Foreskin keratinocyte (primary cell): ENCODE measurements at places on chromosomes 3 and 15. TPM values are rescaled to one million over a fixed set of nuclear protein-coding genes. Genes with fewer than 3 reads are reported as not detected.
A peak's percentile ranks its signal among the peaks of the same experiment; 100 is the strongest.

TIMP4 gene
- total RNA-seq, result 0.14 TPM in 1 of 2 replicates, not detected in the other

DNA sequence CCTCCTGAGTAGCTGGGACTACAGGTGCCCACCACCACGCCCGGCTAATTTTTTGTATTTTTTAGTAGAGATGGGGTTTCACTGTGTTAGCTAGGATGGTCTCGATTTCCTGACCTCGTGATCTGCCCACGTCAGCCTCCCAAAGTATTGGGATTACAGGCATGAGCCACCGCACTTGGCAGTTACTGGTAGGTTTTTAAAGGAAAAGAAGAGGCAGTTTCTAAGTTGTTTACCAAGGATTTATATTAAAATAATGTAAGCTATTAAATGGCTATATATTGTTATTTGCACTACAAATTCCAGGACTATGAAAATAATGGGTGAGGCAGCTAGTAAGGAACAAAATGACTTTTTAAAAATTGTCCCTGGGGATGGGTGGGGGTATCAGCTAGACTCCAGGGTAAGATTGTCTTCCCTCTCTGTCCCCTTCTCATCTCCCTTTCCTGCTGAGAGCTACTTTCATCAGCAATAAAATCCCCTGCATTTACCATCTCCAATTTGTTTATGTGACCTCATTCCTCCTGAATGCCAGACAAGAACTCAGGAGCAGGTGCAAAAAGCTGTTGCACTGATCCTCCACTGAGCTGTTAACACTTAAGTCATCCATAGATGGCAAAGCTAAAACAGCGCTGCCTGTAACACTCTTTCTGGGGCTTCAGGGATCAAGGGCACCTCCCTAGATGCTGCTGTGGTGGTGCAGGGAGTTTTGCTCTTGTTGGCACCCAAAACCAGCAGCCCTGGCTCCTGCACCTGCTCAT, 165.2 kb downstream of the ZPLD1 start:
- no peak for DNase-seq

- no peak for DNase-seq
These were observed 18.8 kb upstream of the CFAP161 start for GRCh38 chr15:81115054-81115939.

PTPN23 gene
- 16.0 and 18.0 TPM in 2 replicates for total RNA-seq

LHFPL4 gene
- not detected in 2 replicates for total RNA-seq

DNA sequence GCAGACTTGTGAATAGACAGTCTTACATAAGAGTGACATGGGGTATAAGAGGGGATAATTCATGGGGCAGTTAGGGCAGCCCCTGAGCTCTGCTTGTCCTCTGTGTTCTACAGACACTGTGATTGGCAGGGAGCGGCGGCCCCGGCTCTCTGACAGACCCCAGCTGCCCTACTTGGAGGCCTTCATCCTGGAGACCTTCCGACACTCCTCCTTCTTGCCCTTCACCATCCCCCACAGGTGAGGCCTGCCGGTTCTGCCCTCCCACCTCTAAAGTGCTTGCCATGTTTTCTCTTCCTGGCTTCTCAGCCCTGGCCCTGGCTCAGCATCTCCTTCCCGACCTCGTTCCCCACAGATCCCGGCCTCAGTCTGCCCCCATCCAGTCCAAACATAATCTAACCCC, 3.4 kb downstream of the CYP1A2 start:
- no peak for DNase-seq

FBXL22 gene
- 0.03 and 0.21 TPM in 2 replicates for total RNA-seq

- no peak for DNase-seq
These were observed 56.8 kb downstream of the PXYLP1 start for GRCh38 chr3:141288336-141288990.

- no peak for DNase-seq
These were observed 96.3 kb upstream of the ZBED2 start for GRCh38 chr3:111691293-111691909.

- DNase-seq, result no peak
These were observed 23.7 kb upstream of the PRTG start for GRCh38 chr15:55766676-55767075.

- no peak for DNase-seq
These were observed 117.7 kb downstream of the DNAJB8 start for GRCh38 chr3:128348805-128349531.

DNA sequence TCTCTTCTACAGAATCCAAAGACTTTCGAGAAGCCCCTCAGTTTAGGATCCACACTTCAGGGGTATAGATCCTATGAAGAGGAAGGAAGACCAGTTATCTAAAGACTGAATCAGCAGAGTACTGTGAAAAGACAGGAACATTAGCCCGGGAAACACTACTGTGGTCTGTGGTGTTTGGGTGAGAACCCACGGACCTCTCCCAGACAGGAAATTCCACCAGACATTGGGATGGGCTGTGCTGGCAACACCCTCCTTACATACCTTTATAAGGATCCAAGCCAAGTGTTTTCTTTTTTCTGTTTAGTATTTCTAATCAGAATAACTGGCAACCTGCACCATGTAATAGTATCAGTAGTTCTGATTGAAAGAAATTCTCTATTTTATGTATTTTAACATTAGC, 14.1 kb downstream of the TMEM207 start:
- no peak for DNase-seq

DNA sequence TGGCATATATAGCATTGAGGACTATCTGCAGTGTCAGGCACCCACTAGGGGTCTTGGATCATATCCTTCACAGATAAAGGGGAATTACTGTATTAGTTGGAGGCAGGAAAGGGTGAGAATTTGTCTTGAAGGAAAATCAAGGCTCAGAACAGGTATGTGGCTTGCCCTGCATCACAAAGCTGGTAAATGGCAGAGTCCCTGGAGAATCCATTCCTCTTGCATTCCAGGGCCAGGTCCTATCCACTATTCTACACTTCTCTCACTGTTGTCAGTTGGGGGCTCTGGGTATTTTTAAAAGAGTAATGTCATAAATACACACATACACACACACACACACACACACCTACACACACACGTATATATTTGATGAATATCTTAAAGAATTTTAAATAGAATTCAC, 19.8 kb upstream of the FGF12 start:
- no peak for DNase-seq

- DNase-seq, result peak; percentile 47
These were observed 163.6 kb downstream of the CTNNB1 start for GRCh38 chr3:41362638-41363559.

ST3GAL6 gene
- total RNA-seq, result 1.4 and 2.1 TPM in 2 replicates

DNA sequence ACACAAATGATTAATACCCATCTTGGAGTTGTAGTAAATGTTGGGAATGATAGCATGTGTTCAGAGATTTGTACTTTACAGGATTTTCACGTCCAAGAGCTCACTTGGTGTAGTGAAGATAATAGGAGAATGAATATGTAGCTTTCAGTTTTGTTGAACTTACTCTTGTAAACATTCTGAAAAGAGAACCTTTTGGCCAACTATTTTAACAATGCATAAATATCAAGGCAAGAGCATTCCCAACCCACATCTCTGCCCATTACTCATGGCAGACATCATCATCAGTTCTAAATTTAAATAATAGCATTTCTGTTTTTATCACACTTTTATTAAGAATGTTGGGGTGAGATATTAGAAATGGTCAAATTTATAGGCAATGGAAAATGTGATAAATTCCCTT, 465.2 kb upstream of the TPRG1 start:
- no peak for DNase-seq

EPHB3 gene
- total RNA-seq, result 5.2 and 10.8 TPM in 2 replicates

LNP1 gene
- total RNA-seq, result 1.0 and 1.6 TPM in 2 replicates

RPL39L gene
- 48.2 and 49.3 TPM in 2 replicates for total RNA-seq

GRCh38 chr3:157438194-157438730, 1.6 kb downstream of the PTX3 start:
- no peak for DNase-seq

DNA sequence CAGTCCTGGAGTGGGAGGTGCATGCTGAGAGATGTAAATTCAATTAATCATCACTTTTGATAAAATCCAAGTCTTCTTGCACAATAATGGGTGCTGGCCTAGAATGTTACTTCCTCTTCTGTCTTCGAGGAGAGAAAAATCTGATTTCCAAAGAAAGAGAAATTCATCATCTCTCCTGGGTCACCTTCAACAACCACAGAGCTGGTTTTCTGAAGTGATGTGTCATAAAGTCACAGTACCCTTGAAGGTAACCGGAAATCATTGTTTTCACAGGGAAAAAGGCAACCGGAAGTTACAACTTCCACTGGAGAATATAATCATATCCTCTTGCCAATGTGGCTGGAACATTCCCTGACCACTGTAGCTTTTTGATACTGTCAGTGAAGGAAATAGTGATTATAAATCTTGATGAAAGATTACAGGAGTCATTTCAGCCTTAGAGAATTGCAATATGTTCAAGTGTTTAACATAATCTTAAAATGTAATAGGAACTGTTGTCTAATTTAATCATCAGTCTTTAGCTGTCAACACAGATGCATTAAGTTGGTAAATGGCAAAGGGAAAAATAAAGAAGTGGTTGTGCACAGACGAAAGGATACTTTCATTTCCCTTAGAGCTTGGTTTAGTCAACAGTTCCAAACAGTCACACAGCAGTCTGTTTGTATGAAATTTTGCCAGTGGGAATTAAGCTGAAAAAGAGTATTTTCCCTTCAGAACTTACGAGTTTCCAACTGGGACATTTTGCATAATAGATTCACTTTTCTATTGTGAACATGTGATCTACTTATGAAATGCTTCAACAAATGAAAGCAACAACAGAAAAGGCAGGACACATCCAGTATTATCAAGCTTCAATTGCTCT, 106.5 kb upstream of the SLC4A7 start:
- peak; percentile 62 for DNase-seq
